Cardiac muscle cell (in vitro differentiated cells and primary cell): ENCODE measurements at places on chromosomes 5 and 9. TPM values are rescaled to one million over a fixed set of nuclear protein-coding genes. Genes with fewer than 3 reads are reported as not detected.

GRCh38 chr9:107020040-107020530 lies 157.1 kb downstream of the ZNF462 start:
- peak; percentile 96 for DNase-seq
- no peaks in the 10 kb centered on the region for H3K36me3 ChIP-seq
- H3K4me3 ChIP-seq = no peak overlapping the region
- H3K27me3 ChIP-seq = no peaks in the 10 kb centered on the region
- H3K4me1 ChIP-seq = peaks cover 5% of the 10 kb centered on the region
- no peak overlapping the region for H3K27ac ChIP-seq

GRCh38 chr5:134603059-134603458 lies 29.6 kb downstream of the SAR1B start:
- H3K4me3 ChIP-seq = no peak overlapping the region
- DNase-seq = no peak
- H3K27me3 ChIP-seq = no peaks in the 10 kb centered on the region
- no peak overlapping the region for H3K27ac ChIP-seq

GRCh38 chr5:139954462-139954861 lies 88.6 kb downstream of the NRG2 start:
- H3K4me1 ChIP-seq = peaks cover 35% of the 10 kb centered on the region
- no peaks in the 10 kb centered on the region for H3K27me3 ChIP-seq
- no peak for DNase-seq
- H3K36me3 ChIP-seq = no peaks in the 10 kb centered on the region
- peak overlapping the region; percentile 60 for H3K27ac ChIP-seq

Gene MTMR12
- total RNA-seq = 11.6 and 21.1 TPM in 2 replicates

Gene PIP5KL1
- total RNA-seq = 0.89 and 1.7 TPM in 2 replicates

Gene FGF1
- 0.81 TPM in 1 of 2 replicates, not detected in the other for total RNA-seq
